Dermis blood vessel endothelial cell (primary cell): ENCODE measurements at places on chromosomes 7 and 10. TPM values are rescaled to one million over a fixed set of nuclear protein-coding genes. Genes with fewer than 3 reads are reported as not detected.

NUPR2 gene
- total RNA-seq: not detected in 2 replicates

NRAP gene
- not detected in 2 replicates for total RNA-seq

GRM3 gene
- total RNA-seq: not detected in 2 replicates

AKR1C3 gene
- total RNA-seq: 119 and 237 TPM in 2 replicates

EPHB6 gene
- total RNA-seq: under 0.01 and 0.09 TPM in 2 replicates

C10orf90 gene
- not detected in 2 replicates for total RNA-seq

DNA sequence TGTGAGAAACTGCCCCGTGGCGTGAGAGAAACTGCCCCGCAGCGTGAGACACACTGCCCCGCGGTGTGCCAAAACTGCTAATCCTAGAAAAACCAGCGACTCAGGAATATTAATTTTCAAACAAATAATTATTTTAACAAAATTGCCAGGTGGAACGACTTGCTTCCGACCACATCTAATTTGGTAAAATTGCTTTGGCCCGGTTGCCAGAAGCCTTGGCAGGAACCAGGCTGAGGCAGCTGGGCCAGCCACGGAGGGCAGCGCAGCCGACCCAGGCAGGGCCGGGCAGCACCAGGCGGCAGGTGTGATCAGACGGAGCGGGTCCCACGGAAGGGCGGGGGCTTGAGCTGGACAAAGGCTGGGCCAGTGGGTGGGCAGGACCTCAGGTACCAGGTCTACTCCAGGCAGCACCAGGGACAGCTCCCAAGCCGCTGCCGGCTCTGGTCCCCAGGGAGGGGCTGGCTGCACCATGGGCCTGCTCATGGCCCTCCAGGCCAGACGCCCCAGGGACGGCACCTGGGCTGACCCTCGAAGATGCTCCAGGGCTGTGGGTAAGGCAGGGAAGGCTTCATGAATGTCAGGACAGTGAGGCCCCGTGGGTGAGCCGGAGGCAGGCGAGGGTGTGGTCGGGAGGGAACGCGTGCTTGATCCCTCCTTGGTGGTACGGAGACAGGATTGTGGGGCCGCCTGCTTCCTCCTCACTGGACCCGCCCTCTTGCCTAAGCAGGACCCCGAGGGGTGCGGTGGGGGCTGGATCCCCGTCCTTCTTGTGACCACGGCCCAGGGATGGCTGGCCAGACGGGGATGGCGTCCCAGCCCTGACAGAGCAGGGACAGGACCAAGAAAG is 7.7 kb upstream of the ADGRA1 start:
- no peak for DNase-seq

- DNase-seq: no peak
Measured at GRCh38 chr7:130281260-130281659, 11.7 kb upstream of the CPA4 start.

GRCh38 chr7:32618470-32618869 is 123.2 kb downstream of the AVL9 start:
- no peak for DNase-seq

GRCh38 chr7:79425665-79426064 is 27.8 kb downstream of the MAGI2 start:
- no peak for DNase-seq

- no peak for DNase-seq
Measured at GRCh38 chr7:130553398-130554029, 61.6 kb downstream of the MEST start.

- no peak for DNase-seq
Measured at GRCh38 chr10:72322030-72322279, 32.8 kb downstream of the DNAJB12 start.

DNA sequence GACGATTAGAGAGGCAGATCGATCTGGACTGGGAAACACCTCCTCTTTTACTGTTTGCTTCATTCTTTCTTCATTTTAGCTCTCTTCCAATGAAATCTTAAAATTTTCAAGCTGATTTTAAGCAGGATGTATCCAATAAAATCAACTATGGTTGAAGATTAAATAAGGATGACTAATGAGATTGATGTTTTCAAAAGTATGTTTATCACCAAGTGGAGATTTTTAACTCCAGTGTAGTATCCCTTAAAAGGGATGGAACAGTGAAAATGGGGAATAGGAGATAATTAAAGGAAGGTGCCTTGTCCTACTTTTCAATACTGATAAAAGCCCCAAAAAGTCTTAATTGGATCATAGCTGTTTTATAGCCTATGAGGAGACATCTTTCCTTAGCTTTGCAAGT is 11.6 kb upstream of the LIPF start:
- no peak for DNase-seq

- peak; percentile 67 for DNase-seq
Measured at GRCh38 chr7:771234-772004, 44.3 kb upstream of the PRKAR1B start.

GRCh38 chr10:124296813-124297788 is 121.6 kb downstream of the OAT start:
- DNase-seq: no peak

DNA sequence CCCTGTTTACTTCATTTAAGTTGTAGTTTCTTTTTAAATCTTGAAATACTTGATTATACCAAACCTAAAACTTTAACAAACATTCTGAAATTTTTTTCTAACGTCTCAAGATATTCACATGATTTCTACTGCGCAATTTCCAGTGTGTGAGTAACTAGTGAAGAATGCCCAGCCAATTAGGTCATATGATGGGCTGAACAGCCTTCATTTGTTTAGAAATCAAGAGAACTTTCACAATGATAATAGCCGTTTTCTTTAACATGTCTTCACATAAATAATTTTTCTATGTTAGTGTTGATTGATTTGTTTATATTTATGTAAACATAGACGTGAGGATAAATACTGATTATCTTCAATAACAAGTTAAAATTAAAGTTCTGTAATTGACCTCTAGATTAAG is 21.8 kb downstream of the STAM start:
- peak; percentile 85 for DNase-seq

DNA sequence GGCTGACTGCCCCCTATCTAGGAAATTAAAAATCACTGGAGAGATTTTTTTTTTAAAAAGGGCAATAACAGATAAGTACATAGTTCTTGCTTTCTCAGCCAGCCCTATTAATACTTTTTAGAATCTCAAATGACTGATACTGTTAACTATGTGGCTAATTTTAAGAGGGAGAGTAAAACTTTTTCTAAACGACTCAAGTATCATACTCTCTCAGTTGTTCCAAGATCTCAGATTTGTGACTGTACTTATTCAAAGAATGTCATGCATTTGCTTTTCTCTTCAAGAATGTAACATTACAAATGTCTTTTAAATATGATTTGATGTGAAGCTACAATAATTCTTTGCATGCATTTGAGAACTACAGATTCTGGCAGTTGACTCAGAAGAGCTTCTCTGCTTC is 55.4 kb upstream of the RAB11FIP2 start:
- DNase-seq: no peak

DNA sequence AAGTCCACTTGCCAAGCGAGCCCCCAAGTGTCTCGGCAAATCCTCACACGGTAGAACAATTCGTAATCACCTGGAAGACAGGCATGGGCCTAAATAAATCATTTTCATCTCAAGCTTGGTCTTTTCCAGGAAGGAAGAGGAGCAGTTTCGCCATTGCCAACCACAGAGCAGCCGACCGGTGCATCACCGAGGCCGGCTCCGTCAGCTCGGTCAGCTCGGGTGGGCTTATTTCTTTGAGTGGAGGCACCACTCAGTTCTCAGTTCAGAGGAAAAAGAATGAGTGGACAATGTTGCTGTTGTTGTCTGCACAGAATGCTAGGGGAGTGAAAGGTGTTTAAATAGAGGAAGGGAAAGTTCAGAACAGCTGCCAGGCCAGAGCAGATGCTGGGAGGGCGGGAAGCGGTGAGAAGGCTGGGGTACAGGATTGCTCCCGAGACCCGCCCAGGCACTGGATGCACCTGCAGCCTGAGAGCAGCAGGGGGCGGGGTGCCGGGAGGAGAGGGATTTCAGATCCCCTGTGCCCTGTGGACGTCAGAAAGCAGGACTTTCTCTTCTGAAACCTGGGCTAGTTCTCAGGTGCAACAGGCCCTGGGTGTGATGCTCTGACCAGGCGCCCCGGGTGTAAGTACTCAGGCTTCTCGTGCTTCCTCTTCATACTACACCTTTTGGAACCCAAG is 17.7 kb upstream of the IGFBP3 start:
- no peak for DNase-seq

- no peak for DNase-seq
Measured at GRCh38 chr7:4113271-4113670, 568.8 kb upstream of the FOXK1 start.

GRCh38 chr7:36076074-36076473 is 77.0 kb upstream of the EEPD1 start:
- DNase-seq: no peak

DNA sequence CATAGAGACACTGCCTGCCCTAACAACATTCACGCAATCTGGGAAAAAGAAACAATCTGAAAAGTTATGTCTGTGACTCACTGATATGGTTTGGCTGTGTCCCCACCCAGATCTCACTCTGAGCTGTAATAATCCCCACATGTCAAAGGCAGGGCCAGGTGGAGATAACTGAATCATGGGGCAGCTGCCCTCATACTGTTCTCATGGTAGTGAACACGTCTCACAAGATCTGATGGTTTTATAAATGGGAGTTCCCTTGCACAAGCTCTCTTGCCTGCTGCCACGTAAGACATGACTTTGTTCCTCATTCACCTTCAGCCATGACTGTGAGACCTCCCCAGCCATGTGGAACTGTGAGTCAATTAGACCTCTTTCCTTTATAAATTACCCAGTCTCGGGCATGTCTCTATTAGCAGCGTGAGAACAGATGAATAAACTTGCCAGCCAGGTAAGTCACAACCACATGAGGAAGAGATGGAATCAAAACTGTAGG is 341.5 kb upstream of the AOAH start:
- DNase-seq: no peak

DNA sequence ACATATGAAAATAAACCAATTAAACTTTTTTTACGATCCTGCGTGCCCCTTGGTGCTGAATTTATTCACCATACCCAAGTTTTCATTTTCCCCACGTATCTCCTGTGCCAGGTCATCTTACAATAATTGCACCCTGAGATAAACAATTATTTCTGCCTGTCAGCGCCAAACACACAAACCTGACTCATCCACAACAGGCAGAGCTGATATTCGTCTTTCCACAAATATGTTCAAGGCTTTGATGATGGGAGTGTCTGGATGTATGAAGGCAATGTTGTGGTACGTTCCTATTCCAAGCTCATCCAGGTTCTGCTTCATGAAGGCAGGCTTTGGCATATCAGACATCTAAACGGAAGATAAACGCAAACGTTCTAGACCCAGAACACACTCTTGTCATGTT is 45.8 kb upstream of the RHEB start:
- no peak for DNase-seq

GRCh38 chr10:130615457-130615856 is 479.3 kb downstream of the GLRX3 start:
- DNase-seq: no peak

GRCh38 chr10:33153251-33153967 is 181.1 kb downstream of the NRP1 start:
- DNase-seq: no peak

DNA sequence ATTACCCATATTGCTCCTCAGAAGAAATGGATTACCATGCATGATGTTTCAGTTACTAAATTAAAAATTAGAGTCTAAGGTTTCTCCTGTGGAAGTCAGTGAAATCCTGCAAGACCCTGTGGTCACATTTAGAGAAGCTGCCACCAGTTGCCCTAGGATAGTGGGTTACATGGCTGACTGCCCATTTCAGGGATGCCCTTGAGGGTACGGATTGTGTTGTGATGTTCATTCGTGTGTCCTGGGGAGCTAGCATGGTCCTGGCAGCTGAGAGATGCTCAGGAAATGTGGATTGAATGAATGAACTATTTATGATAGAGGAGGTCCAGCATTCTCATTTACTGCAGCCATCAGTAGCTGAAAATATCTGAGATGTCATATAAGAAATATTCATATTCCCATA is 55.1 kb downstream of the TMEM178B start:
- DNase-seq: no peak

DNA sequence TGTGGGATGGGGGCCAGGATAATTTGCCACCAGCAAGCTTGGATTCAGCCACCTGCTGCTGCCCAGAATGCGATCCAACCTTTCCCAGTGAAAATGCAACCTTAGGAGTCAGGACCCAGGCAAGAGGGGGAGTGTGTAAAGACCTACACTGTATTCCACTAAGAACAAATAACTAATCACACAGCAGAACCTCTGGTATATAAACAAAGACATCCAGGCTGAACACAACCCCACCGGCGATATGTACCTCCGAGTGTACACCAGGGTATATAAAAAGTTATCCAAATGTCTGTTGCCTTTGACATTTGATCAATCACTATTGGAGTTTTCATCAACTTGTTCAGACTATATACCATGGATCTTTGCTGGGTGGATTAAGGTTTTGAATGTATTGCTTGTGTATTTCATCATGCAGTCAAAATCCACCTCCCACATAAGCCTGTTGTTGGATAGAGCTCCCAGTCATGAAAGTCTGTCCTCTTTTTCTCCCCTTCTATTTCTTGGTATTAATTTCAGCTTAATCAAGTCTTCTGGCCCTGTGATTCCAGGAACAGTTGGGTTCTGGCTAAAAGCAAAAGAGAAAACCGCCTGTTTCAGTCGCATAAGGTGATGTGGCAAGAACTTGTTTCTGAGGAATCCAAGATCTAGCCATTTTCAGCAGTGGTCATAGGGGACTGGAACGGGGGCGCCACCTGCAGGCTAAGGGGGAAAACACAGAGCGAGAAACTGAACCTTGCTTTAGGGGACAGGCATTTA is 290.7 kb downstream of the CCDC3 start:
- peak; percentile 88 for DNase-seq

DNA sequence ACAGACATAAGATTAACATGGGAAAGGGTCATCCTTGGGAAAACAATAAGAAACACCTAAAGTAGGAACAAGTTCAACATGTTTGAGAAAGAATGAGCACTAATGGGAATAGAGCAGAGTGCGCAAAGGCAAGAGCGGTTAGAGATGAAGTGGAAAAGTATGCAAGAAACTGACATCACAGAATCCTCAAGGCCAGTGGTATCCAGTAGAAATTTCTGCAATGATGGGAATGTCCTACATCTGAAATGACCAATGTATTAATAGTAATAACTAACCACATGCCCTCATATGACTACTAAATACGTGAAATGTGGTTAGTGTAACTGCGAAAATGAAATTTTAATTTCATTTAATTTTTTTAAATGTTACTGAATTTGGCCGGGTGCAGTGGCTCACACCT is 54.8 kb downstream of the TFEC start:
- DNase-seq: no peak

- no peak for DNase-seq
Measured at GRCh38 chr10:117609796-117610170, 67.2 kb downstream of the EMX2 start.

DNA sequence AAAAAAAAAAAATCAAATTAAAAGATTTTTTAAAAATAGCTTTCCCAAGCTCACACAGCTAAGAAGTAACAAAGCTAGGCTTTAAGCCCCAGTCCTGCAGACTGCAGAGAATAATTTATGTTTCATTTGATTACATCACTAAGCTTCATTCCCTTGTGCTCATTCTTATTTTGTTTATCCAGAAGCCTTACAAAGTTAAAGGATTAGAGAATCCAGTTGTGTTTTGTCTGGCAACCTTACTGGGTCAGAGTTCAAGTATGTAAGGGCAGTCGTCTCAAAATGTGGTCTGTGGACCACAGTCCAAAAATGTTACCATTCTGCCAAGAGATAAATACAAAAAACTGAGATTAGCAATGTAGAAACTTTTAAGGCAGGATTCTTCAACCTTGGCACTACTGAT is 32.1 kb upstream of the EZH2 start:
- no peak for DNase-seq

- DNase-seq: no peak
Measured at GRCh38 chr7:134186027-134186426, 58.9 kb downstream of the LRGUK start.
